ENCODE measurements at places on chromosomes 7 and 10.

DNA sequence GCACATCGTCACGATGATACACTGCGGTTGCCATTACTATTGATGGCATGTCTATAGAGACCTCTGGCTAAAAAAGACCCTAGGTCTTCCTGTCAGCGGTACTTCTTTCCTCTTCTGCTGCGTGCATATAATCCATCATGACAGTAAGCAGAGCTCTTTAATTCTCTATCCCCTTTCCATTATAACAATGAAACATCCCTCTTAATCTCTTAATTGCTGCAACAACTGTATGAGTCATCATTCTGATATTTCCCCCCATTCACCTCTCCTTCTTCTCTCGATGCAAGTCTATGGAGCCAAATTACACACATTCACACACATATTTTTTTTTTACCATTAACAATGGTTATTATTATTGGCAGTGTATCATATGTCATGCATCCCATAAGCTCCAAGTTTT lies 45.2 kb upstream of the AKR1E2 start:
- DNase-seq, result no peak

DNA sequence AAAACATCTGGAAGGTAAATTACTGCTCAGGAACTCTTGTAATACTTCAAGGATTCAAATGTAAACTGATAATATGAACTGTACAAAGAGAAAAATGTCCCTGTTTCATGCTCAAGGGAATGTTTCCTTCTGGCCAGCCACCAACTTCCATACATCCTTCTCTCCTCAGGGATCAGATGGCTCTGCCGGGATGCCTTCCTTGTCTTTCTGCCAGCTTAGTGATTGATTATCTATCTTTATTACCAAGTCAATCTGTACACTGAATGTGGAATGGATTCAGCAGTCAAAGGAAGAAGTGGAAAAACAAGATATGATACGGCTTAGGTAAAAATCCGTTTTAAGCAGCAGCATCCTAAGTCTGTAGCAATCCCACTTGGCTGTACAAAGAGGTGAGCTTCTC lies 178.3 kb downstream of the PTN start:
- no peak for DNase-seq

DNA sequence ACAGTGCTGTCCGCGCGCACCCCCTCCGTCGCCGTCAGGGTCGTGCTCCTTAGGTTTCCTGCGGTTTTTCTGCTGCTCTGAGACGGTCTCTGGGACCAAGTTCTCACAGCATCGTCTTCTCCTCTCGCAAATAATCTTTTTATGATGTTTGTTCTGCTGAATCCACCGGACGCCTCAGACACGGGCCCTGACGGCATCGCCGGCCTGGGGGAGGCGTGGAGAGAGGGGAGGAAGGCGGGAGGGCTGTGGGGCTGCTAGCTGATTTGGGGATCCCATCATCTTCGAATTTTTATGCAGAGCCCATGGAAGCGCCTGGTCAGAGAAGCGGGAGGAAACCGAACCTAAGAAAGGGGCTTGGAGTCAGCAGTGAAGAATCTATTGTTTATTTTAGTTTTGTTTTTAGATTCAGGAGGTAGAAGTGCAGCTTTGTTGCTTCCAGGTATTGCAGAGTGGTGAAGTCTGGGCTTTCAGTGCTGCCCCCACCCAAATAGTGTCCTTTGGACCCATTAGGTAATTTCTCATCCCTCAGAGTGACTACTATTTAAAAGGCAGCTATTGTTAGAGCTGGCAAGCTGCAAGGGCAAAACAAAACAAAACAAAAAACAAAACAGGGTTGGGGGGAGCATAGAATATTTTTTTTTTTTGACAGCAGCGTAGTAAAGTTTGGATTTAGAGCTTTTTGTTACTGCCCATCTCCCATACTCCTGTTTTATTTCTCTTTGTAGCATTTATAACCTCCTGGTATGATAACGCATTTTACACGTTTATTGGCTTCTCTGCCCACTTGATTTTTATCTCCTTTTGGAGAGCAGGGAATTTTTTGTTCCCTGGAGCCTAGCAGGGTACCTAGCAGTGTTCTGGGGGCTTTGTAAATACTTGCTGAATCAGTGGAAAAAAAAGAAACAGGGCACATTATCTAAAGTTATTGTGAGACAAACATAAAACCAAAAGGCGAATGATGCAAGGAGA lies 92.6 kb downstream of the SPAG6 start:
- DNase-seq, result peak; percentile 16

GRCh38 chr10:15168291-15168785 lies at the start of gene NMT2:
NMT2 (minus strand) TSS chr10:15168693; CDS start chr10:15168612, 81 bp downstream.
- peak; percentile 75 for DNase-seq

DNA sequence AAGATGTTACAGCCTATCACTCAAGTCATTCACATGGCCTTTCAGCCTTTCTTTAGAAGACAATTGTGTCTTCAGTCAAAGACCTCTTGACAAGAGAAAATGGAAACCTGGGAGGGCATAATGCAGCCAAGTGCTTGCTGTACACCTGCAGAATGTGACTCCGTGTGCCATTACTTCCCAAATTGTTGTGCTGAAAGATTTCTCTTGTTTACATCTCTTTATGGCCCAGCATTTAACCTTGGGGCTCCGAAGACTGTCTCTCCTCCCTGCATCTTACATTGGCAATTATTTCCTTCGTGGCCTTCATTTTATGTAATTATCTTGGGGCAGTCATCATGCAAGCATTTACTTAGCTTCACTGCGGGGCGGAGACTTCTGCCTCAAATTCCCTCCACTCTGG lies 287.0 kb downstream of the TCF7L2 start:
- DNase-seq, result no peak

DNA sequence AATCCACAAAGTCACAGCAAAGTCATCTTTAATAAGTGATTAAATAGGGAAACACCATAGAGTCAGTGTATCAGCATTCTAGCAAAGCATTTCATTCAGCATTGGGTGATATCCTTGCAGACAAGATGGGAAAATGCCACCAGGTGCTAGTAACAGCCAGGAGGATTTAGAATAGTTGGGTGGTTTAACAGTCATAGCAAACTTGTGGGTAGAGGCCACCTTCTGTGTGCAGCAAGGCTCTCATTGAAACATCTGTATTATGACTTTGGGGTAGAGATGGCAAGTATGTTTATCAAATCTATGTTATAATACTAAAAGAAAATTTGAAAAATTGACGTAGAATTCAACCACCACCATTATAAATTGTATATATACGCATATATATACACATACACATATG lies 26.4 kb upstream of the ADO start:
- no peak for DNase-seq

DNA sequence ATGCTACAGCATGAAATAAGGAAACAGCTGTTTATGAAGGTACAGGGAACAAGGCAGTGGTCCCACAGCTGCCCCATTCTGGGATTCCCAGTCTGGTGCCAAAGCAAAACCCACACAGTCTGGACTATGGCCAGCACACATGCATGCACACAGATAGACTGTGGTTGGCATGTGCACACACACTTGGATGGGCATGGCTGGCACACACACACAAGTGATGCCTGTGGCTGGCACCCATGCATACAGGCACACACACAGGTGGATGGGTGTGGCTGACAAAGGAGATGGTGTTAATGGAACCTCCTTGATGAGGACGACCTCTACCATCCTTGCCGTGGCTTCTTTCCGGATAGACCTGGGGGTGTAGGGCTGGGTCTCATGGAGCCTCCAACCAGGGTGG lies 114.0 kb upstream of the LYZL2 start:
- DNase-seq, result no peak

GRCh38 chr10:63611078-63611477 lies 89.9 kb downstream of the REEP3 start:
- DNase-seq, result no peak

Data from progenitor cell of endocrine pancreas (in vitro differentiated cells).